A172 (cell line): ENCODE measurements at places on chromosomes 4 and X. TPM values are rescaled to one million over a fixed set of nuclear protein-coding genes. Genes with fewer than 3 reads are reported as not detected.

The RNF175 gene
- not detected in 2 replicates for total RNA-seq

The ASB9 gene
- 25.4 and 33.8 TPM in 2 replicates for total RNA-seq

The ACSL4 gene
- total RNA-seq, result 33.8 and 46.3 TPM in 2 replicates

The KLHL34 gene
- not detected in 2 replicates for total RNA-seq

The TAF7L gene
- not detected in 2 replicates for total RNA-seq

The SEPTIN11 gene
- 72.5 and 73.5 TPM in 2 replicates for total RNA-seq

The CLDN34 gene
- total RNA-seq, result not detected in 2 replicates

The SSX4B gene
- total RNA-seq, result not detected in 2 replicates

The NEK1 gene
- total RNA-seq, result 7.8 and 8.3 TPM in 2 replicates

The LAMP2 gene
- 63.5 and 71.7 TPM in 2 replicates for total RNA-seq

The HPGDS gene
- not detected in 2 replicates for total RNA-seq

The TMPRSS11D gene
- not detected in 2 replicates for total RNA-seq
